ENCODE measurements at places on chromosomes 4 and X.

DNA sequence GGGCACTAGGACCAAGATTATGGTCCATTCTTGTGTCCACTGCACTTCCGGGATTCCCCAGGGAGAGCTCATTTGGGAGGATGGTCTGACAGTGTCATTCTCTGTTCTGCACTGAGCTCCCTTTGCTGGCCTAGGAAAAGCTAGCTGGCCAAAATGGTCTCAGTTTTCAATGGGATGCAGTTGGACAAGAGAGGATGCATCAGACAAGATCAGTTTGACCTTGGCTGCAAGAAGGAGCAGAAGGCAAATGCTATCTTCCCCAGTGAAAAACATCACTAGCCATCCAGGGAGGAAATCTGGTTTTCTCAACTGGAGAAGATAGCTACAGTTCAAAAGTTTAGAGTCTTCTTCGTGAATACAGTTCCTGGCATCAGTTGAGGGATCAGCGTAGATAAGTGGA lies 221.1 kb downstream of the PTTG2 start:
- no peak for DNase-seq

- DNase-seq, result no peak
These were observed 5.3 kb upstream of the MAMLD1 start for GRCh38 chrX:150357790-150358189.

DNA sequence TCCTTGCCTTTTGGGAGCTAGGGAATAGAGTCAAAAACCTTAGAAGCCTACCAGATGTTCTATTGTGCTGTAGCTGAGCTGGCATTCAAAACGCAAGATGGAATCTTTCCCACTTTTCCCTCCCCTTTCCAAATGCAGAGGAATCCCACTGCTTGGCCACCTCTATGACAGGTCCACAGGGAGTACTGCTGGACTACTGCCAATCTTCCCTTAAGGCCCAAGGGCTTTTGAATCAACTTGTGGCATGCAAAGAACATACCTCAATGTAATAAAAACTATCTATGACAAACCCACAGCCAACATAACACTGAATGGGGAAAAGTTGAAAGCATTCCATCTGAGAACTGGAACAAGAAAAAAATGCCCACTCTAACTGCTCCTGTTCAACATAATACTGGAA lies 139.2 kb upstream of the AGTR2 start:
- no peak for DNase-seq

DNA sequence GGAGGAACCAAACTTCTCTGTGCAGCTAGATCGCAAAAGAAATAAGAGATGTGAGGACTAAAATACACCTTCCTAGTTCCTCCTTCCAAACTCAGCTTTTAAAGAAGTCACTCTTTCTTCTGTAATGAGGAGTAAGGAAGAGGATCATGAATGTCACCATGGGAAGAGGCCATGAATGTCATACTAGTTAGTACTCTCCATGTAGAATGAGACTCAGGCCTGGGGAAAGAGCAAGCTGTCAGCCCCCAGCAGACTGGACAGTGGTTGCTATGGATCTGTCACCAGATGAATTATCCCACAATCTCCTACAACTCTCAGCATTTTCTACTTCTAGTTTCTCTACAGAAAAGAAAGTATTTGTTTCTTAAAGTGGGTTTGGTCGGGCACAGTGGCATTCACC lies 57.1 kb upstream of the PRDM8 start:
- DNase-seq, result no peak

DNA sequence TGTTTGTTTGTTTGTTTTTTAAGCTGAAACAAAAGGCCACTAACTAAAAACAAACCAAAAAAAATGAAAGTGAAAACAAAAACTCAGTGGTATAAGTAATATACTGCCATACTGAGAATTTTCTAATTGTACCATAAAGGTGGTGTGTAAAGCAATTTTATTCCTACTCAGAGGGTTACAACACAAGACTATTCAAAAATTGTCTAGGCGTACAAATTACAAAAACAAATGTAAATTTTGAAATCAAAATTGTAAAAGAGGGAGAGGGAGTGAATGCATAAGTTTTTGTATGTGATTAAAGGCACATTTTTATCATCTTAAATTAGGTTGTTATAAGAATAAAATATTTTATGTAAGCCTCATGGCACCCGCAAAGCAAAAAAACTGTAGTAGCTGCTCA lies 232.6 kb downstream of the STK32B start:
- DNase-seq, result no peak

GRCh38 chr4:185956544-185956940 lies 112.4 kb upstream of the TLR3 start:
- no peak for DNase-seq

DNA sequence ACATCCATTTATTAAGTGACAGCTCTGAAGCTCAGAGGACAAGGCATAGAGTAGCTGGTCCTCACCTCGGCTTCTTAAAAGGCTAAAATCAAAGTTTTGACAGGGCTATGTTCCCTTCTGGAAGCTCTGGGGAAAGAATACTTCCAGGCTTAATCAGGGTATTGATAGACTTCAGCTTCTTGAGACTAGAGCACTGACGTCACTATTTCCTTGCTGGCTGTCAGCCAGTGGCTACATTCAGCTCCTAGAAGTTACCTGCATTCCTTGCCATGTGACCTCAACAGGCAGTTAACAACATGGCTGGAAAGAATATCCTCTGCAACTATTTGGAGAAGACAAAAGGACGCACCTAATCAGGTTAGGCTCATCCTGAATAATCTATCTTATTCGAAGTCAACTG lies 1144.8 kb downstream of the ADGRL3 start:
- DNase-seq, result no peak

DNA sequence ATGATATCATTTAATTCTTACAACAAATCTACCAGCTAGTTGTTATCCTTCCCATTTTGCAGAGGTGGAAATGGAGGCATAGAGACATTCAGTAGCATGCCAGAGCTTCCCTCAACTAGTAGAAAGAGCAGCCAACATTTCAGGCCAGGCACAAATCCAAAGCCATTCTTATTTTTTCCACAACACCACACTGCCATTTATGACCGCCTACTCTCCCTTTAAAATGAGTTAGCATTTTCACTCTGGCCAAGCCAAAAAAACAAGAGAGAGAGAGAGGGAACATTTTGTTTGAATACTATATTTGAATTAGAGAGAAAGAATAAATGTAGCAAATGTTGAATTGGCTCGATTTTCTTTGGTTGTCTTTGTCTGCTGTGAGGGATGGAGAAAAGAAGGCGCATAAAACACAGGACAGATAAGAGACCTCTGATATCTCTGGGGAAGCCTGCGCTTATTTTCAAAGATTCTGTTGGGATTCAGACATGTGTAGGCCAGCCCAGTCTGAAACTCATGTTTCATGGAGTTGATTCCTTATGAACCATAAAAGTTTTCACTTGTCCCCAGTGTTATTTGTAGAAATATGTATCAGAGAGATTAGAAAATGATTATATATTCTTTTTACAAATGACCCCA lies 265.7 kb downstream of the RAB28 start:
- DNase-seq, result peak; percentile 23

DNA sequence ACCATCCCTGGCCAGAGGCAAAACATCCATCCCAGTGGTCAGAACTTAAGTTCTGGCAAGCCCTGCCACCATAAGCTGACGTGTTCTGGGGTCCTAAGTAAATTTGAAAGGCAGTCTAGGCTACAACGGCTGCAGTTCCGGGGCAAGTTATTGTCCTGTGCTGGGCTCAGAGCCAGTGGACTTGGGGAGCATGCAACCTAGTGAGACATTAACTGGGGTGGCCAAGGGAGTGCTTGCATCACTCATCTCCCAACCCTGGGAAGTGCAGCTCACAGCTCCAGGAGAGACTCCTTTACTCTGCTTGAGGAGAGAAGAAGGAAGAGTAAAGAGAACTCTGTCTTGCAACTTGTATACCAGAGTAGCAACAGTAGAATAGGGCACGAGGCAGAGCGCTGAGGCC lies 425.4 kb upstream of the PITX2 start:
- no peak for DNase-seq

DNA sequence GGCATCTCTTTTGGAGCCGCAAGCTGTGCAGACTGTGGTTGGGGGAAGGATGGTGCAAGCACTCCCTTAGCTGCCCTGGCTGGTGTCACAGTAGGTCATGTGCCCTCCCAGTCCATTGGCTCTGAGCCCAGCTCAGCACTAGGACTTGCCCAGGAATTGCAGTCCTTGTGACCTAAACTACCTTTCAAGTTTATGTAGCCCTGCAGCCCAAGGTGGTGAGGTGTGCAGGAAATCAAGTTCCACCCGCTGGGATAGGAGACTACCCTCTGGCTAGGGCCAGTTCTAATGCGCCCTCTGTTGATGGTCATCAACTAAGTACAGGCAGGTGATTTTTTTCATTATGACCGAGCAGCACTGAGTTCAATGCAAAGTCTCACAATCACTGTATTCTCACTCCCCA lies 335.2 kb downstream of the UBE2NL start:
- DNase-seq, result no peak

GRCh38 chrX:102651242-102652011 lies at the start of gene GPRASP1:
TSS of gene GPRASP1 (plus strand) at chrX:102651483. CDS start at chrX:102653914, 2,431 bp downstream.
- peak; percentile 71 for DNase-seq

GRCh38 chrX:136185401-136186022 lies 38.2 kb downstream of the FHL1 start:
- DNase-seq, result no peak

DNA sequence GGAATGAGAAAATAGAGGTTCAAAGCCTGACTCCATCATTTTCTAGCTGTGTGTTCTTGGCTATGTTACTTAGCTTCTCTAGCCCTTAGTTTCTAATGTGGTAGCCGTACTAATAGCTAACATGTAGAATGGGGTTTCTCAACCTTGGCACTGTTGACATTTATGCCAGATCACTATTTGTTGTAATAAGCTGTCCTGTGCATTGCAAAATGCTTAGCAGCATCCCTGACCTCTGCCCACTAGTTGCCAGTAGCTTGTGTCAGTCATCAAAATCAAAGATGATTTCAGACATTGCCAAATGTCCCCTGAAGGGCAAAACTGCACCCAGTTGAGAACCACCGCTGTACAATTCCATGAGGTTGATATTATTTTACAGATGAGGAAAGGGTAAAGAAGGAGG lies 18.3 kb upstream of the ADAMTS3 start:
- no peak for DNase-seq

DNA sequence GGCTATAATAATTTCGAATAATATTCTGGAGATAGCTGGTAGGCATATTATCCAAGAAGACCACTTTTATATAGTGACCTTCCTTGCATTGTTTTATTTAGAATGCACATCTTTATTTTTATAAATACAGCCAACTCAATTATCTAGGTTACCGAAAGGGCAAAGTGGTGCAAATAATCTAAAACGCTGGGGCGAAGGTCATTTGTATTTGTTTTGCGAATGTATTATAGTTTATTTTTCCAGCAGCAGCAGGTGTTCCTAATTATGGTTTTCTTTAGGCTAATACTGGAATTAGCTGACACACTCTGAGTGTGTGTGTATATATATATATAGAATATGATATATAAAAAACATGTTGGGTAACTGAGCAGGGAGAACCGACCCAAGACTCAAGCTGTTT lies 48.1 kb upstream of the RAP2C start:
- DNase-seq, result no peak

- DNase-seq, result no peak
These were observed 30.0 kb upstream of the FGG start for GRCh38 chr4:154642373-154643009.

DNA sequence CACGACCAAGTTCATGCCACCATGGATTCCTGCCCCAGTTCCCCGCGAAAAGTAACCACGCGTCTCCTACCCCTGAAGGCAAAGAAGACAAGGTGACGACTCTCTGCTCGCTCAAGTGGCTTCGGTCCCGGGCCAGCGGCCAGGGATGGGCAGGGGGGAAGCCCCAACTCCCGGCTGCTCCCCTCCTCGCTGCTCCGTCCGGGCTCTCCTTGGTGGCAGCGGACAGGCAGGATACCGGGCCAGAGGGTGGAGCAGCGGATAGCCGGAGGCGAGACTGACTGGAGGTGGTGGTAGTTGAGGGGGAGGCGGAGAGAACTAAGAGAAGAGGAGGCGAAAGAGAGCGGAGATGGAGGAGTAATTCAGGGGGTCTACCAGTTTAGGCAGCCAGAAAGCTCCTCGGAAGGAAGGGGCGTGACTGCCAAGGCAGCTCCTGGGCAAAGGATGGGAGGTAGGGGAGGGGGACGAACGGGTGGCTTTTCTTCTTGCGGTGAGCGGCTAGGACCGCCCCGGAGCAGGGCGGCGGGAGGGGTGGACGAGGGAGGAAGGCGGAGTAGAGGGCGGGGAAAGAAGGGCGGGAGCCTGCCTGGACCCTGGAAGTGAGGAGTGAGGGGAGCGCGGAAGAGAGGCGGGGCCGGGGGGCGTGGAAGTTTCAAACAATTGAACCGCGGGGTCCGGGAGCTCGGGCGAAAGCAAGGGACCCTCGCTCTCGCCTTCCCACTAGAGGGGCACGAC lies at the start of gene AMOT:
Gene AMOT, minus strand, starts transcription at position 450 of the 732 bp plus-strand sequence. CDS start 17,705 bp downstream, outside the sequence.
- DNase-seq, result peak; percentile 85

DNA sequence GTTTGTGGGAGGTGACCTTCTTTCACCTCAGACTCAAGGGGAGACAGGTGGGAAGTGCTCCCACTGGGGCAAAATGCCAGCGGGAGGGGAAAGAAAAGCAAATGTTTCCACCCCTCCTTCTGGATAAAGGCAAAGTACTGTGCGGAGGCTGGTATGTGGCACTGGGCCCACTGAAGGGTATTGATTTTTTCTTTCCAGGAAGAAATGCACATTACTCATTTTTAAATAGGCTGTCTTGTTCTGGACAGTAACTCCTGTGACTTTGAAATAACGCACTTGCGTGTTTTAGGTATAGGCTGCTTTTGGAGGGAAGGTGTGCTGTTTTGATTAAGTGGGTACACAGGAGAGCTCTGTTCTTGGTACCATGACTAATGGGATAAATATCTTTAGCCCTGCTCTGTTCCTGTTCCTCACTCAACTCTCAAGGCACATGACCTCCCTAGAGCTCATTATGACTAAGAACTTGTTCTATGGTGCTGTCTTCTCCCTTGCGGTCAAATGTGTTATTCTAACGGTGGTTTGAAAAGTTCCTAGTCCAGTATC lies 40.7 kb upstream of the MBTPS2 start:
- no peak for DNase-seq

- DNase-seq, result no peak
These were observed 72.8 kb downstream of the KIT start for GRCh38 chr4:54730581-54730980.

DNA sequence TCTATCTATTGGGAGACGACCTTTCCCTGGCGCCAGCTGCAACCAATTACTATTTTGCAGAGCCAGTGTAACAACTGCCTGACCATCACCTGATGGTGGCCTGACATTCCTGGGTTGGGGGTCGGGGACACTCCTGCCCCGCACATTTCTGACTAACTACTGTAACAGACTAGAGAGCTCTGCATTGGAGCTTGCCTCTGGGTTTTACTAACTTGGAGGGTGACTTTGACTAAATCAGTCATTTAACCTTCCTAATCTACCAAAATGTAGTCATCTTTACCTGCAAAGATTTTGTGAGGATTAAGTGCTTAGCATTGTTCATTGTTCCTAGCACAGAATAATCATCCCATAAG lies 37.5 kb upstream of the ABCG2 start:
- DNase-seq, result no peak

DNA sequence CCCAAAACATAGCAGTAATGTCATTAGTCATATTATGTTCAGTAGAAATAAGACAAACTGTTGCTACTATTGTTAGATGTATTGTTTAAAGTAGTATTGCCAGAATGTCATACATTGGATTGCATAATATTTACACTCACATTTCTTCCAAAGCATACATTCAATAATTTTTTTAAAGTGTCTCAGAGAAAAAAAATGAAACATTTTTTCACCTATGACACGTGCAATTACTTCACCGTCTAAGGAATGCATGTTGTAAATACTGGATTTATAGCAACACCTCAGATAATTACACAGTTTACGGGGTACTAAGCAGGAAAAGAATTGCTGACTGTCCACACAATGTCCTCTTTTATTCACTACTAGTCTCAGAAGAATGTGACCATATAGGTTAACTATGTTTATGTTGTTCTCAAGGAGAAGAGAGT lies 162.1 kb downstream of the PCDH18 start:
- DNase-seq, result no peak

- DNase-seq, result no peak
These were observed 1512.0 kb downstream of the ARAP2 start for GRCh38 chr4:34732176-34732950.

All from testis (tissue), 5 donors.